ENCODE measurements at places on chromosomes 4 and X.

DNA sequence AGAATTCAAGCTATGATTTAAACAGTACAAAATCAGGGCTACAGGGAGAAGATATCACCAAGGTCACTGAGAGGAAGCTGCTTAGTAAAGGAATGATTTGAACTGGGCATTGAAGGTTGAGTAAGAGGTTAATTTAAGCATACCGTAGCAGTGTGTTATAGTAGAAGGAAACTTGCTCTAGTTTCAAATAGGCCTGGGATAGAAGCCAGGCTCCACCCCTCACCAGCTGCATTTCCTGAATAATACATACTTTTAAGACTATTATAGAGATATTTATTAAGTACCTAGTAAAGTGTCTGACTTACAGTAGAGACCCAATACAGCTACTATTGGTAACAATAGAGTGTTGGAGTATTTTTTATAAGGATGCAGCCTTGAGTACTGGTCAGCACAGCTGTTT is 118.0 kb upstream of the GLRA2 start:
- DNase-seq: no peak
- no peak overlapping the region for H3K27ac ChIP-seq
- no peaks in the 10 kb centered on the region for H3K36me3 ChIP-seq
- no peak overlapping the region for H3K4me3 ChIP-seq
- H3K27me3 ChIP-seq: no peaks in the 10 kb centered on the region
- H3K4me1 ChIP-seq: no peaks in the 10 kb centered on the region

- no peak overlapping the region for H3K27ac ChIP-seq
- no peak overlapping the region for H3K4me3 ChIP-seq
These were observed 69.6 kb downstream of the PHOX2B start for GRCh38 chr4:41678951-41679350.

- H3K4me1 ChIP-seq: no peaks in the 10 kb centered on the region
- no peaks in the 10 kb centered on the region for H3K36me3 ChIP-seq
- H3K27me3 ChIP-seq: no peaks in the 10 kb centered on the region
- DNase-seq: no peak
These were observed 1438.4 kb downstream of the TECRL start for GRCh38 chr4:62970846-62971245.

GRCh38 chrX:109709129-109709631 is 23.9 kb downstream of the ACSL4 start:
- 0 out of 2 replicates have a peak, but pooled peaks cover 1% of the 10 kb centered on the region for H3K36me3 ChIP-seq
- H3K27me3 ChIP-seq: no peaks in the 10 kb centered on the region
- H3K4me1 ChIP-seq: peaks cover 4% of the 10 kb centered on the region
- DNase-seq: peak; percentile 65
- no peak overlapping the region for H3K4me3 ChIP-seq

DNA sequence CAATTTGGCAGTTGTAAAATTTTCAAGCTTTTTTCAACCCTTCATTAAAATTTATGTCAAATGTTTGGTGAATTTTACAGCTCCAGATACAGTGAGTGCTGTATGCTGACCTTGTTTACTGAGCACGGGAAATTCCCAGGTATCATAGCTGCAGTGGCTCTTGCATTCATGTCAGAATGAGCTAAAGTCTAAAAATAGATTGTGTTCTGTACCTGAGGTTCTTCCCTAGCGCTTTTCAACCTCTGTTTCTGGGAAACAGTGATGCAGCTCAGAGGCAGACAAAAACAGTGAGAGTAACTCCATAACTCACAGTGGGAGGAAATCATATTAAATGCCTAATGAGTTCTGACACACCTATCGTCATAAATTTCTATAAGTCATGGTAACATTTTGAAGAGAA is 393.8 kb upstream of the GNPDA2 start:
- no peak overlapping the region for H3K4me3 ChIP-seq
- no peaks in the 10 kb centered on the region for H3K4me1 ChIP-seq
- DNase-seq: no peak
- H3K36me3 ChIP-seq: no peaks in the 10 kb centered on the region

DNA sequence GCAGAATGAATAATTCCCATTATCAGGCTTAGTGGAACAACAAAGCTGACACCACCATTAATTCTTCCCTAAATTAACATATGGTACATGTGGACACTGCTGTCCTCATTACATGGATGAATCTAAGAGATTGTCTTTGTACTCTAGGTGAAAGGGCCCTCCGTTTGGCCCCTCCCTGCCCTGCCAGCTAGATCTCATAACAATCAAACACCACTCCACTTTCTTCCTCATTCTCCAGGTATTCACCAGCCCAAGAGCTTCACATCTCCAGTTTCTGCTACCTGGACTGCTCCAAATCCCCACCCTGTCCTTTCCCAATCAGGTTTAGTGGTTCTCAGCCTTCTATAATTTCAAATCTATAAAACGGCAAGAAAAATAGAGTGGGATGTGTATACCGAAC is 3.8 kb downstream of the HSD17B11 start:
- H3K27ac ChIP-seq: no peak overlapping the region
- peaks cover 4% of the 10 kb centered on the region for H3K36me3 ChIP-seq
- no peaks in the 10 kb centered on the region for H3K27me3 ChIP-seq
- no peak overlapping the region for H3K4me3 ChIP-seq
- DNase-seq: no peak

DNA sequence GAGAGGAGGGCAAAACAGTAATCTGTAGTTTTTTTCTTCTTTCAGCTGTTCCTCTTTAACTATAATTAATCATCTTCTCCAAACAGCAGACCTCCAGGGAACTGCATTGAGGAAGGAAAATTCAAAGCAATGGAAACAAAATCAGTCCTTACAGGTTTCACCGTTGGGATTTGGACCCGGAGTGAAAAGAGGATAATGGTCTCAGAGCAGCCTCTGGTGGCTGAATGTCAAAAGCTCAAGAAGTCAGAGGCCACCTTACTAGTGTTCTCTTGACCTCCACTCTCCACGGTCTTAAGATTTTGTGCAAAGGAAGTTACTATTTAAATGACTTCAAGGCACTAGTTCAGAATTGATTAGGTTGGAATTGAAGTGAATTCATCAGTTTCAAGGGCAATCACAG is 16.0 kb upstream of the MID1 start:
- DNase-seq: peak; percentile 68
- no peak overlapping the region for H3K4me3 ChIP-seq
- H3K27ac ChIP-seq: no peak overlapping the region
- peaks cover 2% of the 10 kb centered on the region for H3K4me1 ChIP-seq
- H3K27me3 ChIP-seq: no peaks in the 10 kb centered on the region
- H3K36me3 ChIP-seq: no peaks in the 10 kb centered on the region

GRCh38 chr4:83216959-83217683 is 67.5 kb downstream of the COQ2 start:
- DNase-seq: no peak
- peaks cover 2% of the 10 kb centered on the region for H3K4me1 ChIP-seq
- no peaks in the 10 kb centered on the region for H3K27me3 ChIP-seq
- H3K4me3 ChIP-seq: no peak overlapping the region

GRCh38 chrX:136835761-136836160 is 44.8 kb downstream of the RBMX start:
- no peak overlapping the region for H3K27ac ChIP-seq
- 0 out of 2 replicates have a peak, but pooled peaks cover 2% of the 10 kb centered on the region for H3K4me1 ChIP-seq
- H3K4me3 ChIP-seq: no peak overlapping the region
- H3K36me3 ChIP-seq: no peaks in the 10 kb centered on the region
- no peak for DNase-seq

All from IMR-90 (cell line).